K562 (cell line): ENCODE measurements at places on chromosomes 4 and X. TPM values are rescaled to one million over a fixed set of nuclear protein-coding genes. Genes with fewer than 3 reads are reported as not detected.

The TMEM255A gene
- not detected in 2 replicates for polyA plus RNA-seq

The ADH7 gene
- not detected in 2 replicates for polyA plus RNA-seq

The PPEF2 gene
- not detected in 2 replicates for polyA plus RNA-seq

The RNF150 gene
- not detected in 2 replicates for polyA plus RNA-seq

The CXCL5 gene
- not detected in 2 replicates for polyA plus RNA-seq

The SH3BP2 gene
- polyA plus RNA-seq = 14.2 and 17.6 TPM in 2 replicates

The GATA1 gene
- polyA plus RNA-seq = 206 and 246 TPM in 2 replicates

The CXCL3 gene
- 8.9 and 12.1 TPM in 2 replicates for polyA plus RNA-seq

The PRKG2 gene
- polyA plus RNA-seq = 0.13 and 0.15 TPM in 2 replicates

The SAGE1 gene
- polyA plus RNA-seq = 35.6 and 35.9 TPM in 2 replicates

The GUCY1A1 gene
- not detected in 2 replicates for polyA plus RNA-seq

The SH3D19 gene
- polyA plus RNA-seq = not detected in 2 replicates

The FATE1 gene
- not detected in 2 replicates for polyA plus RNA-seq

The NPY2R gene
- polyA plus RNA-seq = not detected in 2 replicates

The PPP1R2C gene
- not detected in 2 replicates for polyA plus RNA-seq

The DDX53 gene
- polyA plus RNA-seq = 2.3 and 2.5 TPM in 2 replicates

The FGFBP1 gene
- polyA plus RNA-seq = not detected in 2 replicates

The SSX4 gene
- 4.2 and 7.5 TPM in 2 replicates for polyA plus RNA-seq

The KLF8 gene
- polyA plus RNA-seq = 0.30 TPM in 1 of 2 replicates, not detected in the other

The POU4F2 gene
- polyA plus RNA-seq = not detected in 2 replicates

The GYG2 gene
- 3.4 and 3.7 TPM in 2 replicates for polyA plus RNA-seq

The LAMTOR3 gene
- polyA plus RNA-seq = 38.3 and 41.9 TPM in 2 replicates

The SHROOM4 gene
- not detected in 2 replicates for polyA plus RNA-seq

The HEPH gene
- polyA plus RNA-seq = 27.5 and 30.2 TPM in 2 replicates

The CT45A10 gene
- 70.2 and 83.0 TPM in 2 replicates for polyA plus RNA-seq

The MAGEH1 gene
- 12.9 and 14.9 TPM in 2 replicates for polyA plus RNA-seq
